NCI-H1105 (cell line): ENCODE measurements at places on chromosomes 2 and 18.

- no peak for DNase-seq
Measured at GRCh38 chr18:64415218-64415617, 266.3 kb upstream of the LINC00305 start.

GRCh38 chr2:173404841-173405750 is 50.4 kb downstream of the CDCA7 start:
- DNase-seq = no peak

DNA sequence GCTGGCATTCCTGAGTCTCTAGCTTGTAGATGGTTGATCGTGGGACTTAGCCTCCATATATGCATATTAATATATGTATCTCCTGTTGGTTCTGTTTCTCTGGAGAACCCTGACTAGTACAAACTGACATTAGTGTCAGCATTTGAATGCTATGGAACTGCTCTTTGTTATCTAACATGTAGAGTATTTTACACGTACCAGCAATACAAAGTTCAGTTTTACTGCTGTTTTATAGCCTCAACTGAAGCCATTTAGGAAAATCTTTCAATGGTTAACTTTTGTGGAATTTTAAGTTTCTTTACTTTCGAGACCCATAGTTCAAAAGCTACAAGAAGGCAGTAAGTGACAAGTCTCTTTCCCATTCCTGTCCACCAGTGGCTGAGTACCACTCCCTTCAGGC is 418.4 kb downstream of the NUP35 start:
- DNase-seq = no peak

GRCh38 chr18:27355308-27355707 is 170.2 kb upstream of the CHST9 start:
- DNase-seq = no peak

- DNase-seq = no peak
Measured at GRCh38 chr2:180202467-180202951, 195.4 kb upstream of the CWC22 start.

DNA sequence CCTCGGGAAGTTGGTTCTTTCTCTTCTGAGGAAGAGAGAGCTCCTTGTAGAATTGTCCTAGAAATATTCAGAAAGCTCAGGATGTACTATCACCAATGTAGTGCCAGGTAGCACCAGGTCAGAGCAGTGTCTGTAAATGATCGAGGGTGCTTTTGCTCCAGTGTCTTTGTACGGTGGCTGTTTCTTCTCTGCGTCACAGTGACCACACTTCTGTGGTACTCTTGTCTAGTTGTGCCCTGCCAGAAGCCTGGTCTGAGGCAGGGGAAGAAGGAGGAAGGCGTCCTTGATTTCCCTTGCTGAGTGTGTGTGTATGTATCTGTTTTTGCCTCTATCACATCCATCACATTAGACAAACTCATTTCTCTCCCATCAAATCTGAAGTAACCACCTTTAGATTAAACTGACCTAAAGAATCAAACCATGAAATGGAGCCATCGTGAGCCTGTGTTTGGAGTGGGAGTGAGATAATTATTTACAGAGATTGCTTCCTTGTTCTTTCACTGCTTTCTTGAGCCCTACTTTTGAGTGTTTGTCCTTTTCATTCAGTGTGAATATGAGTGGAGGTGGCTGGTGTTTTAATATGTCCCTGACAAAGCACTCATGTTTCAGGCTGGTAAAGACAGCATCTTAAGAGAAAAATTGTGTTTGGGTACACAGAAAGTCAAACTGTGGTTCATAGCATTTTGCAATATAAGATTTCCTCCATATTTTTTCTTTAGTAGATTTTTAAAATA is 97.2 kb downstream of the ACOXL start:
- no peak for DNase-seq

GRCh38 chr2:237725661-237726060 is 72.9 kb upstream of the RBM44 start:
- no peak for DNase-seq

DNA sequence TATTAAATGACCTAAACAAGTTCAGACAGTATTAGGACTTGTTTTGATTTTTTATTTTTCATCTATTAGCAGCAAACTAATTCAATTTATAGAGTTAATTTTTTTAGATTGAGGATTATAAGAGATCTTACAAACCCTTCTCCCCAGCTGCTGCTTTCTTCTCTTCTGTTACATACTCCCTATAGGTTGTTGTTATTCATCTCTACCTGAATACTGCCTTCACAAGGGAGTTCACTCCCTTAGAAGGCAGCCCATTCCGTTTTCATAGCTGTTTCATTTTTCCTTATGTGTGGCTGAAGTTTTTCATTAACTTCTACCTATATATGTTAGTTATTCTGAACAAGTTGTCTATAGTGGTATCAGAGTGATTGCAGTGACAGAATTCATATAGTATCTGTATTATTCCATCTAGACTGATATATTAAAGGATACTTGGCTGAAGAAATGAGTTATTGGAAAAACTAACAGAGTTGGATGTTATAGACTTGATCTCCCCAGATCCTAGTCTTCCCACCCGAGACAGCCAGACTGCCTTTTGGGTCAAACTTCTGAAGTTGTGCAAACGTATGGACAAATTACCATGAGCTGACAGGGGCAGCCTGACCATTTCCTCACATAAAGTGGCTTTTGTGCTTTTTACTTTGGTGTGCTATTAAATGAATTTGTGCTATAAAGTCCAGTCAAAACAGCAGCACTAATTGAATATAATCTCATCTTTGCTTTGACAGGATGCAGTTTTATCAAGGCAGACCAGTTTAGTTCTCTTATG is 8.7 kb downstream of the GLS start:
- DNase-seq = no peak

- DNase-seq = no peak
Measured at GRCh38 chr18:26734760-26735159, 130.7 kb downstream of the AQP4 start.

DNA sequence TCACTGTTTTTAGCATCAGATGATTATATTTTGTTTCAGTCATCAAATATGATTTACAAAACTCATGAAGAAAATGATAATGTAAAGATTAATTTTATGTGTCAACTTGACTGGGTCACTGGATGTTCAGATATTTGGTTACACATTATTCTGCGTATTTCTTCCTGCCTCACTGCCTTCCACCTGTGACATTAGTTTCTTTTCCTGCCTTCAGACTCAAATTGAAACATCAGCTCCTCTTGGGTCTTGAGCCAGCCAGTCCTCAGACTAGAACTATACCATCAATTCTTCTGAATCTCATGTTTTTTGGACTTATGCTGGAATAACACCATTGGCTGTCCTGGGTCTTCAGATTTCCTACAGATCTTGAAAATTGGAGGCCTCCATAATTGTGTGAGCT is 96.7 kb downstream of the ZNF385B start:
- no peak for DNase-seq

DNA sequence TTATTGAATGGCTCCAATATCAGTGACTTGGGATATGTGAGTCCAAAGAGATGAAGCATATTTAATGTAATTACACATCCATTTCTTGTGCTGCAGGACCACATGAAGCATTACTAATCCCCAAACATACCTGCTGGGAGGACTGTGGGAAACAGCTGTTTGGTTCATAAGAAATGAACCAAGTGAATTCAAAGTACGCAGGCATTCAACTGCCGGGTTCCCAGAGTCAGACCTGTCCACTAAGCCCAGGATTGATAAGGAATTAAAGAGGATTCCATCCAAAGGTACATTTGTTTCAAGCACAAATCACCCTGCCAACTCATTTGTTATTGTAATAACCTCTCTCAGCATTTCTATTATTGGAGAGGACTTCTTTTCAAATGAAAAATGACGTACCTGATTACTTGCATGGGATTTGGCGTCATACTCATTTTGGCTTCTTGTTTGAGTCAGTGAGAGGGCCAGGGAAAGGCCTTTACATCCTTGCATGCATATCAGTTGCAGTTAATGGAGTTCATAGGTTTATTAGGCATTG is 230.7 kb downstream of the TXNL1 start:
- DNase-seq = no peak

GRCh38 chr2:132279930-132280615 is 118.3 kb upstream of the ANKRD30BL start:
- DNase-seq = no peak

- no peak for DNase-seq
Measured at GRCh38 chr2:151861174-151861573, 33.0 kb upstream of the ARL5A start.

DNA sequence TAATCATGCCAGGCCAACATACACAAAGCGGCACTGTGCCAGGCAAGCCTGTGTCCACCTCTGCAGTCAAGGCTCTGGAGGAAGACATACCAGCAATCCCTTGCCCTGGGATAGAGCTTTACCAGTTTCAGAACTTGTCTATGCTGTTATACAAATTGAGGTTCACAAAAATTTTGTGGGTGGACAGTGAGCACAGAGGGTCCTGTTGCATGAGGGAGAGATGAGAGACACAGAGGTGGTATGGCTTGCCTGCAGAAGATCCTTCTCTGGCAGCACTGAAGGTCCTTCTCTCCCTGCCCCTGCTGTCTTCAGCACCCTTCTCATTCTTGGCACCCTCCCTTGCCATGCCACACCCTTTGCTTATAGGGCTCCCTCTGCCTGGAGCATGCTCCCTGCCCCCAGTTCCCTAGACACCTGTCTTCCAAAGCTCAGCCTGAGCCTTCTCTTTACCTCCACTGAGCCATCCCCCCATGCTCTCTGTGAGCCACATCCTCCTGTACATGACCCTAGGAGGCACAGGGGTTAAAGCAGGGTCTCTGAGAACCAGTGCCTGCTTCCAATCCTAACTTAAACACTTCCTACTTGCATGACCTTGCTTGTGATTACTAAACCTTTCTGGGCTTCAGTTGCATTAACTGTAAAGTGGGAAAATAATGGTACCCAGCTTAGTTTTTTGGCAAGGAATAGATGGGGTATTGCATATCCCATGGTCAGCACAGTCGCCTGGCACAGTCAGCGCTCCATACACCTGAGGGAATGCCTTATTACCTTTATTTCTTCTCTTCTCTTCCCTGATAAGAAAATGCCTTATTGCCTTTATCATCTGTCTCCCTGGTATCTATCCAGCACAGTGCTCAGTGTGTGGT is 857 bp downstream of the FABP1 start:
- no peak for DNase-seq

DNA sequence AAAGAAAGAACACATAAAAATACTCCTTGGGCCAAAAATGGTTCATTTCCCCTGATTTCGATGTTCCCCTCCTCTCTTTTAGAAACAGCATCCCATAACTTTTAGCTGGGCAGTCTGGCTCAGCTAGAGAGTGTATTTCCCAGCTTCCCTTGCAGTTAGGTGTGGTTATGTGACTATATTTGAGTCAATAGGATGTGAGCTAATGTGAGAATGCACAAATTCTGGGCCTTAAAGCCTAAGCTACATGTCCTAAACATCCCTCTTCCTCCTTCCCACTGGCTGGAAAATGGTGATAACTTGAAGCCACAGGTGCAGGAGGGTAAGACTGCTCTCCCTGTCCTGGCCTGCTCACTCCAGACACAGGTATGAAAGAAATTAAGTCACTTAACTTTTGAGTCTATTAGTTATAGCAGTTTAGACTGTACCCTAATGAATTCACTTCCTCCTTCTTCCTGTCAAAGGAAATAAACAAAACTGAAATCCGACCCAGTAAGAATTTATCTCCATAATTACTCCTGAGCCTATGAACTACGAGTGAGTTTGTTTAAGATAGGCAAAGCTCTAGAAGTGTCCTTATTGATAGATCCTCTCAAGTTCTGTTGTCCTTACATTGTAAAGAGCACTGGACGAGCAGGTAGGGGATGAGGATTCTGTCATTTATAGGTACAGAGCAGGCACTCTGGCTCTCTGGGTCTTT is 177.6 kb downstream of the MTX2 start:
- DNase-seq = no peak
